ENCODE measurements at places on chromosomes 16 and 17.

- no peak for DNase-seq
Measured at GRCh38 chr16:27398894-27399853, 2.8 kb upstream of the IL21R start.

DNA sequence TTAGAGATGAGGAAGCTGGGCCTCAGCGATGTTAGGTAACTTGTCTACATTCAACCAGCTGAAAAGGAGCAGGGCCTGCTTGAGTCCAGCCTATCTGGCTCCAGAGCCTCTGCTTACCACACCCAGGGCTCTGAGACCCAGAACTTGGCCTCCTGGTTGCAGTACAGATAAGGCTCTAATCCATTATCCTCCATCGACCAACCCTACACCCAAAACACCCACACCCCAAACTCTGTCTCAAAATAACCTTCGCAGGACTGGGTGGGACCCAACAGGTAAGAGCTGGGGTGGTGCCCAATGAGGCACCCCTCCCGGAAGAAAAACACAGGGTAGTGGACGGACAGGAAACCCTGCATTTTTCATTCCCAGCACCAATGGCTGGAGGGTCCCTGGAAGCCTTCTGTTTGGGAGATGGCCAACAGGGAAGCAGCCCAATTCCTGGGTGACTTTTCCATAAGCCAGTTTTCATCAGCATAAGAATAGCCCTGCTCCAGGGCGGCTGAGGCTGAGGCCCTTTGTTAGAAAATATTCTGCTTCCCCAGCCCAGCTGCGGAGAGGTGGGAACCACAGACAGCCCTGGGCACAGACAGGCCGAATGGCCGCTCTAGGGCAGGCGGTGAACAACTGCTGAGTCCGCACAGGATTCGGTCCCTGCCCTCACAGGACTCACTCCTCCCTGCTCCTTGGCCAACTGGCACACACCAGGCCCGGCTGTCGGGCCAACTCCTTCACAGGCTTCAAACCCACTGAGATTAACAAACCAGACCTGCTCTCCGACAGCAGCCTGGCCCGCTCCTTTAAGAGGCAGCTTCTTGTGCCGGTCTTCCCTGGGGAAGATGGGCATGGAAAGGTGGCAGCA lies 9.8 kb downstream of the SMIM5 start:
- no peak for DNase-seq

- DNase-seq, result no peak
Measured at GRCh38 chr17:56142781-56143180, 10.5 kb upstream of the ANKFN1 start.

- peak; percentile 81 for DNase-seq
Measured at GRCh38 chr17:80264205-80265075, 3.8 kb downstream of the RNF213 start.

DNA sequence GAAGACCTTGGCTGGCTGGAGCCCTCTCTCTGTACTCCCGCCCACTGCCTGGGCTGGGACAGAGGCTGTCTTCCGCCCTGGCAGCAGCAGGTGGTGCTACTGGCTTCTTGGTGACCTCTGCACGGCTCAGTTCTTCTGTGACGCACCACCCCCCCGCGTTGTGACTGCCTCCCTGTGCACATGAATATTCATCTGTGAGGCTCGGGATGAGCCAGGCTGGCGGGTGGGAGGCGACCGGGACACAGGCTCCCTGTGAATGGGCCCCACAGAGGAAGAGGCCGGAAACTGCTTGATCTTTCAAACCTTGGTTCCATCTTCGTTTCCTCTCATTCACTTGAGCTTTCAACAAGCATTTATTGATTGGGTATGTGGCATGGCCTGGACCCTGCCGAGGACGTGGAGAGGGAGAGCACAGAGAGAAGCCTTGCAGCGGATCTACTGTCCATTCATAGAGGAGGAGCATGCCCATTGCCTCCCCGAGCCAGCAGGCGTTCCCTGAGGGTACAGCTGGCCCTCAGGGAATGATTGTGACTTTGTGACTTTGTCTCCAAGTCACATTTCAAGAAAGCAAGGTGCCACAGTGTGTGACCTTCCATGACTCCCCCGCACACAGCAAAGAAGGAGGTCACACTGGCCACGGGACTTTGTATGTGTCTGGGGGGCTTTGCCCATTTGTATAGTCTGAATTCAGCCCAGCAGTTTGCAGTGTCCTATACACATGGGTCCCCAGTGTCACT lies 45.0 kb downstream of the B9D1 start:
- DNase-seq, result no peak

DNA sequence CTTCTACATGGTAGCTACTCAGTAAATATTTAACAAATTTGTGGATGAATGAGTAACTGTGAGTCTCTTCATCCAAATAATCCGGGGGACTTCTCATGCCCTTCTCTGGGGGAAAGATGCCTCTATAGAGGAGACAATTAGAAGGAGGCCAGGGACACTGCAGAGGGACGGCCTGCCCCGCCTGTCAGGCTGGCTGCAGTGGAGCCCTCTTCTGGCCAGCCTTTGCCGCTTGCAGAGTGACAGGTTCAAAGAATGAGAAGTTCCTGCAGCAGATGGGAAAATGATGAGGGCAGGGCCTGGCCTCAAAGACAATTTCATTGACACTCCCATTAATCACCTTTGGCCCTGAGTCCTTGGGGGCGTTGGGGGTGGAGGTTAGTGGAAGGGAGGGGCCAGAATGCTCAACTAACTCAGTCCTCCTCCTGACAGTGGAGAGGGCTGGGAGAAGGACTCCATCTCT lies 339.0 kb downstream of the MAF start:
- DNase-seq, result peak; percentile 68

DNA sequence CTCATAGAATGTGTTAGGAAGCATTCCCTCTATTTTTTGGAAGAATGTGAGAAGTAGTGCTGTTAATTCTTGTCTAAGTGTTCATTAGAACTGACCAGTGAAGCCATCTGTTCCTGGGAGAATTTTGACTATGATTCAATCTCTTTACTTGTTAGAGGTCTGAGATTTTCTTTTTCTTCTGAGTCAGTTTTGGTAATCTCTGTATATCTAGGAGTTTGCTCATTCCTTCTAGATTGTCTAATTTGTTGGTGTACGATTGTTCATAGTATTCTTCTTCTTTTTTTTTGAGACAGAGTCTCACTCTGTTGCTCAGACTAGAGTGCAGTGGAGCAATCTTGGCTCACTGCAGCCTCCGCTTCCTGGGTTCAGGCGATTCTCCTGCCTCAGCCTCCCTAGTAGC lies 20.4 kb downstream of the NFATC3 start:
- DNase-seq, result no peak

GRCh38 chr17:55728833-55729232 lies 6.2 kb upstream of the TMEM100 start:
- DNase-seq, result no peak

- no peak for DNase-seq
Measured at GRCh38 chr16:27248036-27248435, 20.5 kb downstream of the NSMCE1 start.

GRCh38 chr17:4557626-4558346 lies 2.6 kb downstream of the GGT6 start:
- no peak for DNase-seq

DNA sequence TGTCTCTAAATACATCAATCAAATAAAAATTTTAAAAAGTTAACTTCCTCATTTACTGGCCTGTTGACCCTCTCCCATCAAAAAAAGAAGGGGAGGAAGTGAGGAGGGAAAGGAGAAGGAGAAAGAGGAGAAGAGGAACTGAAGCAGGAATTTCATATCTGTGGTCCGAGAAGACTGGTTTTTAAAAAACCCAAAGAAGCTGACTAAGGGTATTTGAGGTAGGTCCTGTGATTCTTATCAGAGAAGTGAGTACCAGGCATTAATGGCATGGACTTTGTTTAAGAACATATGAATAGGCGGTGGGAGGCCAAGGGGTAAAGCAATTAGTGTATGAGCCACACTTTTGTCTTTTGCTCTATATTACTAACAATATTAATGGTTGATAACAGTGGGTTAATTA lies 2.0 kb downstream of the SLC46A1 start:
- DNase-seq, result no peak

- DNase-seq, result no peak
Measured at GRCh38 chr17:19945009-19945626, 32.5 kb downstream of the AKAP10 start.

- DNase-seq, result no peak
Measured at GRCh38 chr17:28839221-28839620, 3.4 kb downstream of the FAM222B start.

GRCh38 chr17:17900615-17901520 lies 64.1 kb upstream of the SREBF1 start:
- DNase-seq, result no peak

- no peak for DNase-seq
Measured at GRCh38 chr16:30064729-30065101, 845 bp upstream of the ALDOA start.

DNA sequence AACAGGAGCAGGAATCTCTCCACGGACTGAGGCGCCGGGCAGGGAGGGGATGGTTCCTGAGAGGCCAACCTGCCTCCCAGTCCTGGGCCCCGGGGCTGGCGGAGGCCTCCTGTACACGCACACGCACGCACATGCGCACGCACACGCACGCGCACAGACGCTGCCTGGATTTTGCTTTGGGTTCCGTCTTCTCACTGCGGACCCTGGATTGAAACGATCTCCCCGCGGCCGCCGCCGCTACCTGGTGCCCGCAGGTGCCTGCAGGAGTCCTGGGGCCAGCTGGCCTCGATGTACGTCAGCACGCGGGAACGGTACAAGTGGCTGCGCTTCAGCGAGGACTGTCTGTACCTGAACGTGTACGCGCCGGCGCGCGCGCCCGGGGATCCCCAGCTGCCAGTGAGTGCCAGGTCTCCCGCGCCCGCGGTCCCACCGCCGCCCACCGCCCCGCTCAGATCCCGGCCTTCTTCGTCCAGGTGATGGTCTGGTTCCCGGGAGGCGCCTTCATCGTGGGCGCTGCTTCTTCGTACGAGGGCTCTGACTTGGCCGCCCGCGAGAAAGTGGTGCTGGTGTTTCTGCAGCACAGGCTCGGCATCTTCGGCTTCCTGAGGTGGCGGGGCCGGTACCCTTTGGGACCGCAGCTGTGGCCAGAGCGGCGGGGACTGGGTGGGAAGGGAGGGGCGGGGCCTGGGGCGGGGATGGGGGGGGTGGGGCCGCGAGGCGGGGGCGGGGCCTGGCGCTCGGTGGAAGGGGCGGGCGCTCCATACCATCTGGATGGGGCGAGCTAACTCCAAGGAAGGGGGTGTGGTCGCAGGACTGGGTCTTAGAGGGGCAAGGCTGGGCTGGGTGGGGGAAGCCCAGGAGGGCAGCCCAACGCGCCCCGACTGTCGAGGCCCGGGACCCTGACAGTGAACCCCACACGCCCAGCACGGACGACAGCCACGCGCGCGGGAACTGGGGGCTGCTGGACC lies 12.3 kb downstream of the CES4A start:
- DNase-seq, result peak; percentile 78

GRCh38 chr16:12124742-12125141 lies 148.2 kb downstream of the SNX29 start:
- no peak for DNase-seq

DNA sequence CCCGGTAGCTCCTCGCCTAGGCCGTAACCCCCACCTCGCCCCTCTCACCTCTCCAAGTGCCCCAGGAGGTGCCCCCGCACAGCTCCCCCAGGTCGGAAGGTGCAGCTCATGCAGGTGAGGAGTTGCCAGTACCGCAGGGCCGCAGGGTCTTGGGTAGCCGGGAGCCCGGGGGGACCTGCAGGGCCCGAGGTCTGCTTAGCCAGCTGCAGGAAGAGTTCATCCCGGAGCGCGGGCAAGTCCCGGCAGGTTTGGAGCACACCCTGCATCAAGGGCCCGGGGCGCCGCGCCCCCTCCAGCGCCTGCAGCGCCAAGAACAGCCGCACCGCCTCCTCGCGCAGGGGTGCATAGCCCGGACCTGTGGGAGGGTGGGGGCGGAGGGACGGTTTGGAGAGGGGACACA lies 4.8 kb downstream of the PLEKHH3 start:
- no peak for DNase-seq

- no peak for DNase-seq
Measured at GRCh38 chr16:83971165-83972130, 3.4 kb downstream of the NECAB2 start.

DNA sequence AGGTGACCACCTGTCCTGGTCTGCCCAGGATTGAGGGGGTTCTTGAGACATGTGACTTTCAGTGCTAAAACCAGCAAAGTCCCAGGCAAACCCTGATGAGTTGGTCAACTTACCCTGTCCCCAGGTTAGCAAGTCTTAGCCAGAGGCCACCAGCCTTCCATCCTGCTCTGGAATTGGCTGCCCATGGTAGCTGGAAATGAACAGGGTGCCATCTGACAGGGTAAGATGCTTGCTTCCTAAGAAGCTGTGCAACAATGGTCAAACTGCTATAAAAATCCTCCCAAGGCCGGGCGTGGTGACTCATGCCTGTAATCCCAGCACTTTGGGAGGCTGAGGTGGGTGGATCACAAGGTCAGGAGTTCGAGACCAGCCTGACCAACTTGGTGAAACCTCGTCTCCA lies 22.8 kb upstream of the MTMR4 start:
- DNase-seq, result no peak

DNA sequence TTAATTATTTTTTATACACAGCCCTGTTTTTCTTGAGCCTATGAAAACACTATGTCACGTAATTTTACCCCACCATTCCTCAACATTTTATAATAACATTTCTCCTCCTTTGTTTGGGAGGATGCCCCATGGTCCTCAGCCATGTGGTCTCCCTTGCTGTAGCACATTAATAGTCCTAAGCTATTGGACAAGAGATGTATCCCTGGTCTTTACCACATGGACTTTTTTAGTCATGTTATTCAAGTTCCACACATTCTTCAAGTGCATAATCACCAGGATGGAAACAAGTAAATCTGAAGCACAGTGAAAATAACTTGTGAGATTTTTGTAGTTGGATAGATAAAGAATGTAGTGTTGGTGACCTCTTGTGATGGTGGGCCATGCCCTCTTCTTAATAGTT lies 2.0 kb upstream of the KRTAP2-3 start:
- no peak for DNase-seq

- DNase-seq, result no peak
Measured at GRCh38 chr16:72876221-72876620, 171.7 kb downstream of the ZFHX3 start.

- no peak for DNase-seq
Measured at GRCh38 chr17:36665417-36665816, 64.0 kb downstream of the MRM1 start.

DNA sequence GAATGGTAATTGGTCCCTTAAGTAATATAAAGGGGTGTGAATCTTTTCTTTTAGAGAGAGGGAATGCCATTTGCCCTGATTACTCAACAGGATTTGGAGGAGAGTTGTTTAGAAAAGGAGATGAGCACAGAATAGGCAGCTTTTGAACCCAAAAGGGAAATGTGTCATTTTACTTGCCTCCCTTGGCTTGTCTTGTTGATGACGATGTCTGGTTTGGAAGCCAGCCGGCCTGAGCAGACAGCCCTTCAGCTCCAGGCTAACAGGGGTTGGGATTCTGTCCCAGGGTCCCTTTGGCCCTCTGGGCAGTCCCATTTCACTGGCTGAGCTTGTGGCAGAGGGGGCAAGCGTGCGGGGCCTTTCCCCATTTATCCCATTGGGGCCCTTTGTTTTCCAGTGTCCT lies 22.3 kb upstream of the PRKAR1A start:
- no peak for DNase-seq

DNA sequence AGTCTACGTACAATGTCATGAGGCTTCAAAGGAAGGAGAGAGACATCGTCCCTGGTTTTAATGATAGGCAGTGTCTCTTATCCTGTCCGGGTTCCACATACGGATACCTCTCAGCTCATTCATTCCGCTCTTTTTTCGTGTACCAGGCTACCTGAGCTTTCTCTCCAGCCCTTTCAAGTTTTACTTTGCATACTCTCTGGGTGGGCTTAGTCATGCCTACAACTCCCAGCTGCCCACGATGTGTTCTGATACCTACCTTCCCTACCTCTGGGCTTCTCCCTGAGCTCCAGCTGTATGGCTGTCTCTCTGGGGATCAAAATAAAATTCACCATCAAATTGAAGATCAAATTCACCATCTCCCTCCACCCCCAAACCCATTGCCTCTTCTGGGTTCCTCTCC lies 354.0 kb upstream of the EEF2KMT start:
- DNase-seq, result no peak

GRCh38 chr17:9900784-9901183 lies 4.3 kb downstream of the RCVRN start:
- no peak for DNase-seq

Data from activated T-cell treated with anti-CD3 and anti-CD28 coated beads, Interleukin-2, amount 50 U/mL, for 24 hours (primary cell).